Neural progenitor cell (in vitro differentiated cells): ENCODE measurements at places on chromosomes 6 and 20. TPM values are rescaled to one million over a fixed set of nuclear protein-coding genes. Genes with fewer than 3 reads are reported as not detected.

CAGE1 gene
- 0.03 TPM in 1 of 2 replicates, not detected in the other for total RNA-seq

GRCh38 chr6:133918208-133918930 is 29.5 kb downstream of the TCF21 start:
- DNase-seq, result no peak

RFX6 gene
- not detected in 2 replicates for total RNA-seq

DNA sequence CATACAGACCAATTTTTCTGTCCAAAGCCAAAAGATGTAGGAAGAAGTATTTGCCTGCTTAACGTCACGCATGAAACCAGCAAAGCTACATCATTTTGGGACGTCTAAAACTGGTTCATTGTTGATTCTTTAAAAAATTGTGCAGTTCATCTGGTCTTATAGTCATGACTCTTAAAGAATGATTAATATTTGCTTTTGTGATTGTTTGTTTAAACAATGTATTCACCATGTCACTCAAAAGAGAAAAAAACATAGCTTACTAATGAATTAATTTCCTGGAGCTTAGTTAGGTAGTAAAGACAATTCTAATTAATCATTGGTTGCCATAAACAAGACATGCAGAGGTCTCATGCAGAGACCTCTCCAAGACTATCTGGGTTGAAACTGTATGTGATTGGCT is 157.3 kb downstream of the RPS12 start:
- DNase-seq, result no peak

GRCh38 chr20:5400164-5400762 is 83.5 kb upstream of the PROKR2 start:
- peak; percentile 73 for DNase-seq

DNA sequence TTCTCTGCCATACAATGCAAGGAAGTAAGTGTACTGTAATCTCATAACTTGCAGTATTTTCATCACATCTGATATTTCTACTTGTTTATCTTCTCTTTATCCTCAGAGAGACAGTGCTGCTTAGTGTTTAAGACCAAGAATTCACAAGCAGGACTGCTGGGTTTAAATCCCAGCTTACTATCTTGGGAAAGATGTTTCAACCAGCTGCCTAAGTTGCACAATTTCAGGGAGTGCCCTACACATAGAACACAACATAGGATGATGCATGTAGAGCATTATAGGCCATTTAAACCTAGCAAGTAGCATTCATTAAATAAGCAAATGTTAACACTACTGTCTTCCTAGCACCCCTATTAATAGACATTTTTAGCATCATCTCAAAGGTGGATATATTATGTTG is 205.2 kb upstream of the CEP162 start:
- DNase-seq, result no peak

DNA sequence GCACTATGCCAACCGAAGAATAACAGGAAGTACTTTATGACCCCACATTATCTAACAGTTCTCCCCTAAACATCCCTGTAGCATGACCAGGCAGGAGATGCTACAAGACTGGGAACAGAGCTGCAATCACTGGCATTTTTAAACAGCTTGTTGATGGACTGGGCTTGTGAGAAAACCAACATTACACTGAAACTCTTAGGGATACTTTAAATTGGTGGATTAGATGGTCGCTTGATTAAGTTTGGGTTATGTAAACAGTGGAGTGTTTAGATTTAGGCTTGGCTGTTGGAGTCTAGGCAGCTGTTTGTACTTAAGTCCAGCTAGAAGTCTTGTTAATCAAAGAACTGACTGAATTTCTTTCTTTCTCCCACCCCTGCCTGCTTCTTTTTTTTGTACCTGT is 234.1 kb upstream of the BMP2 start:
- DNase-seq, result peak; percentile 38

DNA sequence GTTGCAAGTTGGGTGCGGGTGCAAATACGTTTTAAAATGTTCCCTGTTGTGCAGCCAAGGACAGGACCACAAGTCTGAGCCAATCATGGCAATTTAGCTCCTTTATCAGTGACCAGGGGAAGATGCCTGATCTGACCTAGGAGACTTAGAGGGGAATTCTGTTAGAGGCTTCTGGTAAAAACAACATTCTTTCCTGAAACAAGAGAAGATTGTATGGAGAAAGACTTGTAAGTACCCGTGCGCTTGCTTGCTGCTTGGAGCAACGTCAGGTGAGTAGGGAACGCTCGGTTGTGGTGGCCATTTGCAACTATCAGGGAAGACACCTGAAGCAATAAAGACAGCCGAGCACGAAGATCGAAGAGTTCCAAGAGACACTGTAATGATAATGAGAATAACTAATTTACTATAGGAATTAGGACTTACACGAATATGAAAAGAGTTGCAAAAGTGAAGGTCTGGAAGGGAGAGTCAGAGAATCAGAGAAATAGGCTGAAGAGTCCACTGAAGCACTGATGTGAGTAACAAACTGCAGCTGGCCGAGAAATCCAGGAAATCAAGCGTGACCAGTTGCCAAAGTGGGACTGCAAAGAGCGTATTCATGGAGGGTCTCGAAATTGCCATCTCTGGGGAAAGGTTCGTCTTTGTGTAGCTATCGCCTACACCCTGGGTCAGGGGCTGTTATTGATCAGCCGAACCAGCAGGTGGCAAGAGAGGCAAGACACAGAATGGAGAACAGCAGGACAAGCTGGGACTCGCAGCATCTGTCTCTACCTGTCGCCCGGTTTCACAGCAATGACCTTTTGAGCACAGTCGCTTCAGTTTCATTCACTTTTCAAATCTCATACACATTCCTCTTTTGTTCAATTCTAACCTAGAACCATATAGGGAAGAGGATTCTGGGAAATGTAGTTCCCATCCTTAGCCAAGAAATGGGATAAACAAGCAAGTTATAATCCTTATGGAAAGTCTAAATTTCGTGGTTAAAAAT is 26.1 kb downstream of the LOC128125822 start:
- peak; percentile 83 for DNase-seq

- peak; percentile 65 for DNase-seq
Measured at GRCh38 chr6:44222486-44223318, 693 bp upstream of the SLC29A1 start.

- DNase-seq, result no peak
Measured at GRCh38 chr6:159116343-159116742, 52.9 kb upstream of the FNDC1 start.

SEMG1 gene
- not detected in 2 replicates for total RNA-seq

DNA sequence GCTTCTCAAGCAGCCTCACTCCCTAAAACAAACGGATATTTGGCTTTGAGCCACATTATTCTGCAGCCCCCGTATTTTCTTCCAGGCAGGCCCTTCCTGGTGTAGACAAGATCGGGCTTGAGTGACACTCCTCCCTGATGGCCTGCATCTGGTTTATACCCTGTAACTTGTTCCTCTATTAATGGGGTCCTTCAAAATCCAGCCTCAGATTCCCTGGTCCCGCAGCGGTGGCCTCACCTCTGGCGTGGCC is 375 bp upstream of the TMEM14C start:
- DNase-seq, result no peak

KHDC1 gene
- total RNA-seq, result 7.0 and 13.2 TPM in 2 replicates

DNA sequence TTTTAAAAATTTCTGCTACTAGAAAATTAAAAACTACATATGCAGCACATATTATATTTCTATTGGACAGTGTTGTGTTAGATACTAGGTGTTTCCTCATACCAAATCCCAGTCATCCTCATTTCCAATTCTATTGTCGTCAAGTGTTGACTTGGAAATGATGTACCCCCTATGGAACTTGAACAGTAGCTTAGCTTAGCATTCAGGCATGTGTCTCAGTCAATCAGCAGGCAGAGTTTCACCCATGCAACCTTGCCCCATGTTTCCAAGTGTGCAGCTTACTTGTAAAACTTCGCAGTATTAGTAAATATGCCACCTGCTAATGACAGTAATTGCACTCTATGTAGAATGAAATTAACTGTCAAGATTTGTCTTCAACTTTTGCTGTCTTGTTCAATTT is 59.5 kb downstream of the SAMD3 start:
- no peak for DNase-seq

DNA sequence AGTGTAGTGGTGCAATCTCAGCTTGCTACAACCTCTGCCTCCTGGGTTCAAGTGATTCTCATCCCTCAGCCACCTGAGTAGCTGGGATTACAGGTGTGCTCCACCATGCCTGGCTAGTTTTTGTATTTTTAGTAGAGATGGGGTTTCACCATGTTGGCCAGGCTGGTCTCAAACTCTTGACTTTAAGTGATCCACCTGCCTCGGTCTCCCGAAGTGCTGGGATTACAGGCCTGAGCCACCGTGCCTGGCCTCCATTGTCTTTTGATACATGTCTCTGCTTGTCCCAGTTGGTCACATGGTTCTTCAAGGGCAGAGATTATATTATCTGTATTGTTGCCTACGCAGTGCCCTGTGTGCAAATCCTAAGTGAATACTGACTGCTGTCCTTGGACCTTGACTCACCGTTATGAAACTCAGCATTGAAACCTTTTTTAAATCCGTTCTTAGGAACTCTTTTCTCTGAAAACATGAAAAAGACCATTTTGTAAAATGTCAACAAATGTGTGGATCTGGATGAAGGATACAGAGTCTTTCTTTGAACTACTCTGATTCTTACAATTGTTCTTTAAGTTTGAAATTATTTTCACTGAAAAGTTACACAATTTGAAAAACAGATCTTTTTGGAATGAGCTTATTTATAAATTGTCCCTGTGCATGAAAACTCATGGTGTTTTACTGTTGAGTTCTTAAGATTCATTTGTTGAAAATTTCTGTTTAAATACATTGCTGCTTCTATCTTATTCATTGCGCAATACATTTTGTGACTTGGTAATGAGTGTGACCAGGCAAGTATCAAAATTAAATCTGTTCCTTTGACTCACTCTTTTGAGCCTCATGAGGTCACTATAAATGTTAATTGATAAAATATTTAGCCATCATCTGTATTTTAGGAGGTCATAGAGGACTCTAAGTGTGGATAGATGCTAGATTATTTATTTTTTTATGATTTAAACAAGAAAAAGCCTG is 293.5 kb downstream of the UTRN start:
- no peak for DNase-seq

DNA sequence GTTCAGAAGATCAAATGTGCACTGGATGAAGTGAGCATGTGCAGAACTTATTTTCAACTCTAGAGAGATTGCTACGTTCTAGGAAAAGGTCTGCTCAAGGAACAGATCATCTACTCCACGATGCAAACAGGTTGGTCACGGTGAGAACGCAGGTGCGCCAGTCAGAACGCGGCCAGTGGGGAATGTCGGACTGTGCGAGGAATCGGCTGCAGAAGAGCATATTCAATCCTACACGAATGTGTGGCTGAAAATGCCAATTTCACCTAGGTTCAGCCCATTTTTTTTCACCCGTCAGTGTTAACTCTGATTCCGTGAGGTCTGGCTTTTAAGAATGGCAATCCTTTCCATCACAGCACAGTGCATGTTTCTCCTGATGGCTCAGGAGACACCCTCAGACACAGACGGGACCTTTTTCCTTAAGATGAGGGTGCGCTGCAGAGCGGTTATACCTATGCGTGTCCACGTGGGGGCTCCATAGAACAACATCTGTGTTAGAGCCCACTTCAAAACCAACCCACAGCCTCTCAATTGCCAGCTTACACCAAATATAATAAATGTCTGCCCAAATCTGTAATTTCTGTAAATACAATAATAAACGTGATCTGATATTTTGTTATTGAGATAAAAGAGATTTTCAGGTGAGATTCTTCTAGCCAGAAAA is 250.4 kb downstream of the FOXA2 start:
- peak; percentile 83 for DNase-seq

DNA sequence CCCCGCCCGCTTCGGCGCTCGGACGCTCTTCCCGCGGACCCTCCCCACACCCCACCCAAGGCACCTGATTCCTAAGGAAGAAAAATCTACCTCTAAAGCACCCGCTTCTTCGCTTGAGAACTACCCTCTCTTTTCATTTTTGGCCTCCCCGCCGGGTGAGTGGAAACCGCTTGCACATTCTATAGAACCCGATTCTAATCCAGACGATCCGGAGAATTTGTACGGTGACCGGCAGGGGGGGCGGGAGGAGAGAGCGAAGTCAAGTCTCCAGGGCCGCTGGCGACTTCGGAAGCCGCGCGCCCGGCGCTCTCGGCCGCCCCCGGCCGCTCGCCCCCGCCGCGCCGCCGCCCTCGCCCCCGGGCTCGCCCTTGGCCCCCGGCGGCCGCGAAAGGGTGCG is at the start of gene RBM24:
Gene RBM24 (plus strand): TSS at position 262 of the 397 bp plus-strand sequence. CDS start 221 bp downstream, outside the sequence.
- peak; percentile 91 for DNase-seq

DNA sequence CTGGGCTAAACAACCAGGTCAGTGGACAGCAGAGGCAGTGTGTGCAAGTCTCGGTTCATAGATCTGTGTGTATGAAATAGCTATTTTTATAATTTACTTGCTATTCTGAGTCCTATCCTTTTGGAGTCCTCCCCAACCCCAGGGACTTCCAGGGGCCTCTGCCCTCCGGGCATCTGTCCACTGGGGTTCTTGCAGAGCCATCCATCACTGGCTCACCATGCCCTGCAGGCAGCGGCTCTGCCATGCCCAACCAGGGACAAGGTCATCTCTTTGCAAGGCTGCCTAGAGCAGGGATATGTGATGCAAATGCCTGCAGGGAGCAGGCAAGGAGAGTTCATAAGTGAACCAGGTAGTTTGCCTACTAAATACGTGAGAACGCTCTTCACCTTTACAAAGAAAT is 10.5 kb upstream of the BEND3 start:
- DNase-seq, result no peak

- DNase-seq, result no peak
Measured at GRCh38 chr20:7217606-7218005, 450.1 kb downstream of the BMP2 start.

DNA sequence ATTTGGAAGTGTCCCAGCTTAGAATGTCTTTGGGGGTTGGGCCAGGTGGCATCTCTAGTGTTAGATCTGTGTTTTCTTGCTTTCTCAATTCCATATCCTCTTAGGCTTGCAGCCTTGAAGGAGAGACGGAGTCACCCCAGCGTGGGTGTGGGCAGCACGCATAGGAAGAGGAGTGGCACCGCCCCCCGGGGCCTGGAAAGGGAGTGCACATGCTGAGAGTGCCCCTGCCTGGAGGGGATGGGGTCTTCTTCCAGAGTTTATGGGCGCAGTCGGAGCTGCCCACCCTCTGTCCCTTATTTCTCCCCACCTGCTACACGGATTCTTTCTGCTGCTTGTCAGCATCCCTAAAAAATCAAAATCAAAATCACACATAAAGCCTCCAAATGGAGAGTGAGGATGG is 309.7 kb downstream of the QKI start:
- DNase-seq, result no peak

DNA sequence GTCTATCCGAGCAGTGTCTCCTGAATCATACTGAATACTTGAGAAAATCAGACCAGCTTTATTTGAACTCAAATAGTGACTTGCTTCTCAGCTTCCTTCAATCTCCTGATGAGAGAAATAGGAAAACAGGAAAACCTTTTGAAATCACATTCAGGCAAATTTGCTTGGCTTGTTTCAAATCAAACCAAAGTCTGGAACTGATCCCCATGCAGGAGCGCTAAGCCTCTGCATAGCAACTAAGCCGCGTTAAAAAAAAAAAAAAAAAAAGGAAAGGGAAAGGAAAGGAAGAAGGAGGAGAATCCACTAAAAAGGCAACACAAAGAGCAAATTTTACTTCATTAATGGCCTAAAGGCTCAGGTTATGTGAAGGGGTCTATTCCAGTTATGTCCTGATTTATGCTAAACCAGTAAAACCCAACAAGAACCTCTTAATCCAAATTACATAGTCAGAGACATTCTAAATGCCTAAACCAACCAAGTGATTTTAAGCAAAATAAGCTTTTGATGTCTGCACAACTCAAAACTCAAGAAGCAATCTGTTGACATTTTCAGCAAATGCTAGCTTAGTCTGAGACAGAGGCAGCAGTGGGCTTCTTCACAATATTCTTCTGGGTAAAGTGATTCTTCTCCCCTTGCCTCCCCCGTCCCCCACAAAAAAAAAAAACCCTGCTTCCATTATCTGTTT is 112.5 kb downstream of the SOBP start:
- peak; percentile 46 for DNase-seq
